ENCODE measurements at places on chromosomes 1 and 21.
A peak's percentile ranks its signal among the peaks of the same experiment; 100 is the strongest.

DNA sequence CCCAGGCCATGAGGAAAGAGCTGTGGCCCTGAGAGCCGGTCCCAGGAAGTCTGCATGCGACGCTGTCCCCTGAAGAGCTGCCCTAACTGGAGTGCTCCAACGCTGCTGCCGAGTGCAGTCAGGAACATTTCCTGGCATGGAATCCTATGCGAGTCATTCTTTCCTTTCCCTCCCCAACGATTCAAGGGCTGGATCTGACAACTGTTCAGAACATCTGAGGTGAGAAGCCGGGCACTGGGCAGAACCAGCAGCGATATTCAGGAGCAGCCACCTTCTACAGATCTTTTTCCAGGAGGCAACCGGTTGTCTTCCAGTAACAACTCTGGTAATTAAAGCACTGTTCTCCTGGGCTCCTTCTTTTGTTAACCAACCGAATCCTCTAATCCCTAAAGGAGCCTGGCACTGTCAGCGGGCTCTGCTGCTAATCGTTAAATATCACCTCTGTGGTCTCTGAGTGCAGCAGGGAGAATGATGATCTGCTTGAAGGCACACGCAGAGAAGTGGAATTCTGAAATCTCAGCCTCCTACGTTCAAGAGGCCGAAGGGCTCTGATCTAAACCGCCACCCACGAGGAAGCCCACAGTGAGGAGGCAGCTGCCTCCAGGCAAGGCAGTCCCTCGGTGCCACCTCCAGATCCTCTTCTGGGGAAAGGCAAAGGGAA, 55.8 kb downstream of the SLC45A1 start:
- DNase-seq = no peak

DNA sequence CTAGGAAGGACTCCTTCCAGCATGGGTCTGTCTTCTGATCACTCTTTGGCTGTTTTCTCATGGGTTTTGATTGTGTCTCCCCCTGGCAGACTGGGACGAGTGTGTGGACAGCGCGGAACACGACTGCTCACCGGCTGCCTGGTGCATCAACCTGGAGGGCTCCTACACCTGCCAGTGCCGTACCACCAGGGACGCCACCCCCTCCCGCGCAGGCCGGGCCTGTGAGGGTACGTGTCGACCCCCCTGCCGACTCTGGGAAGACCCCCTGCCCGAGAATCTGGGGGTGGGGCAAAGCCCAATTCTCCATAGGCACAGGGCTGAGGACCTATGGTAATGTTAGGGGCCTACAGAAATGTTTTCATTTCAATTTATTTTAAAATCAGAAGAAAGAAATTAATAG, 38.4 kb downstream of the UMODL1 start:
- DNase-seq = no peak

DNA sequence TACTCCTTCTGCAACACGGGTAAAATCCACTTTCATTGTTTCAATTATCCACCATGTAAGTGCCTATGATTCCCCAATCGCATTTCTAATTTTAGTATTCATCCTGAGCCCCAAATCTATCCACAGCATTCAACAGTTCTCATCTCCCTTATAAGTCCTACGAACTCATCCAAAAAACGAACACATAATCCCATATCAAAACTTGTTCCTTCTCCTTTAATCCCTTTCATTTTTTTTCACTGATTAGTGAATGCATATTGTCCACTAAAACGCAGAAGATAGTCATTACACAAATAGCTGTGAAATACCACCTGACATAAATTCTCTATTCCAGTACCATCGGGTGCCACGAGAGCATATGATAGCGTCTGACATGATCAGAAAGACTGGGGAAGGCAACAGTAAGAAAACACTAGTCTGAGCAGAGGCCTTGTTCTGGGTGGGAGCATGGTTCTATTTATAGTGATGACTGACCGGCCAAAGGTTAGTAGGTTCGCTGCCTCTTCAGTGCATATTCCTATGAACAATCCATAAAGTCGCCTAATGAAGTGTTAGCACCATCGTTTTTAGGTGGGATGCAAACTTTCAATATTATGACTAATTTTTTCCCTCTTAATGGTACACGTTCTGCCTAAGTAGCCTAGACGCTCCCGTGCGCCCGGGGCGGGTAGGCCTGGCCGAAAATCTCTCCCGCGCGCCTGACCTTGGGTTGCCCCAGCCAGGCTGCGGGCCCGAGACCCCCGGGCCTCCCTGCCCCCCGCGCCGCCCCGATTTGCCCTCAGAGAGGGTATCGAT, 648 bp downstream of the ATP5PF start:
- DNase-seq = peak; percentile 63

GRCh38 chr1:220221269-220221668, 51.0 kb downstream of the RAB3GAP2 start:
- DNase-seq = no peak

GRCh38 chr1:116904791-116905320, 4.9 kb upstream of the PTGFRN start:
- no peak for DNase-seq

DNA sequence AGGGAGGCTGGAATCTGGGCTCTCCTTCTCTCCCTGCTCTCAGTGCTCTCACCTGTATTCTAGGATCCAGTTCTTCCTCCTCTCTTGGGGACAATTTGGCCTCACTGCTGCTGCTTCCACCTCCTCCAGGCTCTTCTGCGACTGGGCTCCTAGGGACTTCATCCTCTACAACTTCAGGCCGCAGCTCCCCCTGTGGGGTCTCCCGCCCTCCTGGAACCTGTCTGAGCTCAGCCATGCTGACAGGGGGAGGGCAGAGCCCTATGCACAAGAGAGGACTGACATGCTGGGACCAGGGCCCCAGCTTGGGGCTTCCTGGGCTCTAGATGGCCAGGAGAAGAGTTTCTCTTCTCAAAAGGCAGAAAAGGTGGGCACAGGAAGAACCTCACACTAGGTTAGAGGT, 1.0 kb downstream of the SH3BP5L start:
- DNase-seq = no peak

GRCh38 chr1:154342836-154343472, 17.6 kb downstream of the ATP8B2 start:
- peak; percentile 74 for DNase-seq

- no peak for DNase-seq
Measured at GRCh38 chr1:55639051-55639450, 423.9 kb upstream of the USP24 start.

GRCh38 chr1:115306146-115306545, 31.9 kb downstream of the NGF start:
- DNase-seq = no peak

DNA sequence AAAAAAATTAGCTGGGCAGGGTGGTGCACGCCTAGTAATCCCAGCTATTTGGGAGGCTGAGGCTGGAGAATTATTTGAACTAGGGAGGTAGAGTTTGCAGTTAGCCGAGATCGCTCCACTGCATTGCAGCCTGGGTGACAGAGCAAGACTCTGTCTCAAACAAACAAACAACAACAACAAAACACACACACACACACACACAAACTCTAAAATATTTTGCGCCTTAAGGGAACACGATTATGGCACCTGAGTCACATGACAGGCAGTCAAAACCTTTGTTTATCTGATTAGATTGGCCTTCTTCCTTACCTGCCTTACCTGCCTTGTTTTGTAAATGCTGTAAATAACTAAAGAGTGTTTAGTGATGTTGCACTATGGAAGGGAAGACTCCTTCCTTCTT, 20.6 kb upstream of the WNT2B start:
- DNase-seq = no peak

DNA sequence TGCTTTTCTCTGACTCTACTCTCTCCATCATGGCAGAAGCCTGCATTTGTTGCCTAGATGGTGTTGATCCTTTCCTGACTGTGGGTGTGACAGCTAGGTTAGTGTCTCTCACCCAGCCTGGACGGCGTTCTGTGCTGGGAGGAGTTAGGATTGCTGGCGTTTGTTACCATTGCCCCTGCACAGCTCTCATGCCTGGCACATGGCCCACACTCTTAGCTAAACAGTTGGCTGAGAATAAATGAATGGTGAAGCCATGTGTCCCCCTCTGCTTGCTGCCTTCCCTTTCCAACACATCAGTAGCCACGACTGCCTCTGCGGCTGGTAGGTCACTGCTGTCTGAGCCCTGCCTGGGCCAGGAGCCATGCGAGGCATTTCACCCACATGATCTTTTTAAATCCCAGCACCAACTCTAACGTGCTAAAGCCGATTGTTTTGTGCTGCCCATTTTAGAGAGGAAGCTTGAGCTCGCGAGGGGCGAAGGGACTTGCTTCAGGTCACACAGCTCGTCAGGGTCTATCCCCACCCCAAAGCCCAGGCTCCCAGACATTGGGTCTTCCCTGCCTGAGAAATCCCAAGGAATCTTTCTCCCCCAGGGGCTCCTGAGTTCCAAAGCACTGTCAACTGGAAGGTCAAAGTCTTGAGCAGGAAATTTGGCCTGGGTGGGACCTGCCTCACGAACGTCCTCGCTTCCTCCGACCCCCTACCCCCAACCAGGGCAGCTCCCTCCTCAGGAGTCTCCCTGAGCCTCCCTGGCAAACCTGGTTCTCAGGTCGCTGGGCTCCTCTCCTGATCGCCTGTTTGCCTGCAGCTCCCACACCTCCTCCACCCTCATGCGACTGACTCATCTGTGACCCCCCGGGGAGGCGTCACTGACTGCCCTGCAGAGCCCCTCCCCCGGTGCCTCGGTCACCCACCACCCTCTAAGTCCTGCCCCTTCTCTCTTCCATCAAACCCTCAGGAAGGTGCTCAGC, 271.7 kb upstream of the C1orf174 start:
- DNase-seq = no peak

DNA sequence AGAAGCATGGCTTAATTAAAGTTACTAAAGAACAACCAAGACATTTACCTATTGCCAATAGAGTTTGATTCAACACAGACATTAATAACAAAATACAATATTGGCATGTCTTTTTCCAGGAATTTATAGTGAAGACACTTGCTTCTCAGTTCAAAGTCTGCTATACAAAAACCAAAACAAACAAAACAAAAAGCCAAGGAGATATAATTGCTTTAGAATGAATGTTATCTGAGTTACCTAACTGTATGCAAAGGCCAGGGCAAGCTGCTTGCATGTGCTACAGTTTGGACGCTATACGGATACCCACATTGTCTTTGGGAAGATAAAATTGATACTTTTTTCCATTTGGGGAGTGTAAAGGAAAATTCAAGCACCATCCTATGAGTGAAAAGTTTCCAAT, 13.6 kb downstream of the FMO5 start:
- DNase-seq = no peak

DNA sequence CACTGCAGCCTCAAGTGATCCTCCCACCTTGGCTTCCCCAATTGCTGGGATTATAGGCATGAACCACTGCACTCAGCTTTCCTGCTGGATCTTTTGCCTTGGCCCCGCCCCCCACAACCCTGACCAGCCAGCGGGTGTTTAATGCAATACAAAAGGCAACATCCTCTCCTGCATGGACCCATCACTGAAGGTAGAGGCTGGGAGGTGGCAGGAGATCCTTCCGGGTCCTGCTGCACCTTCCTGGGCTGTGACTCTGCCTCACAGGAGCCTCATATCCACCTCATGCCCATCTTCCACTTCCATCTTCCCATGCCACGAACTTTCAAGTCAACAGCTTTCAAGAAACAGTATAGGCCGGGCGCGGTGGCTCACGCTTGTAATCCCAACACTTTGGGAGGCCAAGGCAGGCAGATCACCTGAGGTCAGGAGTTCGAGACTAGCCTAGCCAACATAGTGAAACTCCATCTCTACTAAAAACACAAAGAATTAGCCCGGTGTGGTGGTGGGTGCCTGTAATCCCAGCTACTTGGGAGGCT, 11.7 kb upstream of the WNT9A start:
- DNase-seq = no peak

DNA sequence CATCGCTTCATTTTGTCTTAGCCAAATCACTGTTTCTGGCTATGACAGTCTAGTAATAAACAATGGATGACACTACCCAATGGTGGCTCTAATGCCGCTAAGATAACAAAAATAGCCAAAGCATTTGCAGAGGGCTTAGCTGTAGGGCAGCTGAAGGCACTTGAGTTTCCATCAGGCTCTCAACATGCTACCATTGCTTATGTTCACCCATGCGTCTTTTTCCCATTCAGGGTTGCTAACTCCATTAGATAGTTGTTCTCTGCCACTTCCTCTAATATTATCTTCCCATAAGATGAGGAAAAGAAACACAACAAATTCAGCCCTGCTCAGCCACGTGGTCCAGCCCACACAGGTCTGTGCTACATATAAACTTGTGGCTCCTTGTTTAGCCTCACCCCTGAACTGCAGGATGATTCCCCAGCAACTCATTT, 159.6 kb downstream of the TOMM20 start:
- DNase-seq = no peak

DNA sequence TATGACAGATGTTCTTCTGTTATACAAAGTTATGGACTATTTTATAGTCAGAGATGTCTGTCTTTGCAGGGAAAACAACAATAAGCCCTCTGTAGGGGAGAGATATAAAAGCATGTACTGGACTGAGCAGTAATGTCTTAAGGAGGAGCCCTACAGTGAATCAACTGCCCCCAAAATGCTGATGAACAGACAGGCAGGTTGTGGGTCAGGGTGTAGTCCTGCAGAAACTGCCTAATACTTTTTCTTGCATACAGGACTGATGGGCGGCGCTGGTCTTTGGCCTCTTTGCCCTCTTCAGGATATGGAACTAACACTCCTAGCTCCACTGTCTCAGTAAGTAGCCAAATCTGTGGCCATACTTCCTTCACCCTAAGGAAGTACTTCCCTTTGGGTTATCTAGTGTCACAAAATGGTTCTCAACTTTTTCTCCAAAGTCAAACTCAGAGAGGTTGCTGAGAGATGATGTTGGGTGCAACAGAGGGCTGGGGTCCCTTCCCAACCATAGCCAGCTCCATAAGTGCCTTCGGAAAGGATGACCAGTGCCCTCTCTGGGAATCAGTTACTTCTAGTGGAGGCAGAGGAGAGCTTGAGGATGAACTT, 129.8 kb downstream of the PIK3R3 start:
- DNase-seq = no peak

- DNase-seq = peak; percentile 2
Measured at GRCh38 chr1:216576234-216576937, 146.8 kb downstream of the ESRRG start.

DNA sequence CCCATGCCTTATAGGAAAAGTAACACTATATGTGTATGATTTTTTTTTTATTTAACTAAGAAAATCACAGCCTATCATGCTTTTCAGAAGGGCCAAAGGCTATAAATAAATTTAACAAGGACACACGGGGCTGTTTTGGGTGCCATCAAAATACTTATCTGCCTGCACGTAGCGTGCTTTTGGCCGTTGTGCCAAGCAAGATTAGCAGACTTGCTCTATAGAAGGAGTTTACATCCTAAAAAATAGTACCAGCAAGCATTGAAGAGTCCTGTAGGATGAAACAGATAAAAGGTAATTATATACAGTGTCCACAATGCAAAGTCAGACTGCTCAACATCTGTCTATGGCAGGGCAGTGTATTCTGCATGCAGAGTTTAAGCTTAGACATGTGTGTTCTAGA, 3.7 kb downstream of the OLIG1 start:
- DNase-seq = no peak

- DNase-seq = no peak
Measured at GRCh38 chr21:28342212-28342810, 650.4 kb downstream of the LTN1 start.

- DNase-seq = no peak
Measured at GRCh38 chr21:24294171-24294570, 1313.1 kb downstream of the MRPL39 start.

- no peak for DNase-seq
Measured at GRCh38 chr1:246687002-246687401, 37.2 kb upstream of the SCCPDH start.

GRCh38 chr21:32597205-32597604, 11.9 kb upstream of the TCP10L start:
- no peak for DNase-seq
